ENCODE measurements at places on chromosomes 1 and 21. TPM values are rescaled to one million over a fixed set of nuclear protein-coding genes. Genes with fewer than 3 reads are reported as not detected.

DNA sequence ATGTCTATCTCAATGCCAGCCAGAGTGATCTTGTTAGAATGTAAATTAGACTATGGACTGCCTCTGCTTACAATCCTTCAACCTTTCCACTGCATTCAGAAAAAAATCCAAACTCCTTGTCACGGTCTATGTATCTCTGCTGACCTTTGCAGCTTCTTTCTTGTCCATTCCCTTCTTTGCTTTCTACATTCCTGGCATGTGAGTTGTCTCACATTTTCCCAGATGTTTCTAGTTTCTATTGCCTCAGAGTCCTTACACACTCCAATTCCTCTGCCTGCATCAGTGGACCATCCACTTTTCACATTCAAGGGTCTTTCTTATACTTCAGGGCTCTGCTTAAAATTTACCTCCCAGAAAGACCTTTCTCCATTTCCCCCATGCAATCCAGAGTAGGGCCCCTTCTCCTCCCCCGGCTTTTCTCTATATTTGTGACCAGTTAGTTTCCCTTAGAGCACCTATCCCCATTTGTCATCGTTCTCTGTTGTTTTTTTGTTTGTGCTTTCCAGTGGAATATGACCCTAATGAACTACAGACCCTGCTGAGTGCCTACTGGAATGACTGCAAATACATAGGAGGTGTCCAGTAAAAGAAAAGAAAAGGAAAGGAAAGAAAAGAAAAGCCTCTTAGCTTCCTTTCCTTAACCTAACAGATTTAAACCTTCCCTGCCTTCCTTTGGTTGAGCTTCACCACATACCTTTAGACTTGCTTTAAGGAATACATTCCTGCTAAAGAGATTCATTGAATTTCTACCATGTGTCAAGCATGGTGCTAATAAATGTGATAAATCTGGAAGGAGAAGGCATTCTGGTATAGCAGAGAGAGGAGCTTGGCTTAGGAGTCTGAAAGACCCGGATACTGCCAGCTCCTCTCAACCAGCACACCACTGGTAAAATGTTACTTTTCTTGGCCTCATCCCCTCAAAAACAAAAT lies 102.0 kb downstream of the DIRAS3 start:
- no peak for DNase-seq
- H3K27ac ChIP-seq: no peak overlapping the region
- H3K27me3 ChIP-seq: no peaks in the 10 kb centered on the region
- no peaks in the 10 kb centered on the region for H3K36me3 ChIP-seq
- H3K4me3 ChIP-seq: no peak overlapping the region
- peaks cover 12% of the 10 kb centered on the region for H3K4me1 ChIP-seq

DNA sequence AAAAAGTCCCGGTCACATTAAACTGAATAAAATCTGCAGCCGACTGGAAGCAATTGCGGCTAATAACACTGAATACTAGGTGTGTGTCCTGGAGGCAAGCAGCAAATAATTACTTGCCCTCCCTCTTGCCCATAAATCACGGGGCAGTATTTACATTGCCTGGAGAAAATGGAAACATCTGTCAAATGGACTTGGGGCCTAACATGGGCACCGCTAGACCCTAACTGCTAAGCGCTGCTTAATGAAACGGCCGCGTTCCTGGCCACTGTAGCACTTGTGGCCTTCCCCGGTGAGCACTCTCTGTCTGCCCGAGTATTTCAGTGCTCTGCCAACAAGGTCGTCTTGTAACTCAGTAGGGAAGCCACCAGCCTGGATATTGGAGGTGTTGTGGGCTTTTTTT lies 23.9 kb upstream of the KNCN start:
- no peak overlapping the region for H3K27ac ChIP-seq
- no peaks in the 10 kb centered on the region for H3K27me3 ChIP-seq
- H3K4me3 ChIP-seq: no peak overlapping the region
- no peaks in the 10 kb centered on the region for H3K4me1 ChIP-seq
- peaks cover 97% of the 10 kb centered on the region for H3K36me3 ChIP-seq

GRCh38 chr1:22567197-22567596 lies 3.9 kb downstream of the EPHA8 start:
- no peak overlapping the region for H3K4me3 ChIP-seq
- no peak overlapping the region for H3K27ac ChIP-seq
- H3K4me1 ChIP-seq: no peaks in the 10 kb centered on the region
- peaks cover 53% of the 10 kb centered on the region for H3K27me3 ChIP-seq
- no peak for DNase-seq

DNA sequence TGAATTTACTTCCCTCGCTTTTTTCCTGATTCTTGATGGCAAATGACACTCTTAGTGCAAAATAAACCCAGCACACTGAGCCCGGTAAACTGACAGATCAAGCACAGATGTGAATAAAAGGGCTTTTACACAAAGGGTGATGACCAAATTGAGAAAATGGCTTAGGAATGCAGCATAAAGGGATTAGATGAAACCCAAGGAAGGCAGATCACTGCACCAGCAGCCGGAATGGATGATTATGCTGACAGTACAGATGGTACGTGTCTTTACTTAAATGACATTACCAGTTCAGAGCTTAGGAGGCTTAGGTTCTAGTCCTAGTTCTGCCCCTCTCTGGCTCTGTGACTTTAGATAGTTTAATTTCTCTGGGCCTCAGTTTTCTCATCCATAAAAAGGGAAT lies 12.0 kb downstream of the PKP1 start:
- peaks cover 2% of the 10 kb centered on the region for H3K27me3 ChIP-seq
- H3K4me3 ChIP-seq: no peak overlapping the region
- H3K4me1 ChIP-seq: no peaks in the 10 kb centered on the region
- no peak for DNase-seq
- H3K36me3 ChIP-seq: no peaks in the 10 kb centered on the region

Gene MATN1
- not detected for total RNA-seq

Gene SYCP1
- total RNA-seq: not detected

Gene KRTAP19-3
- 1.1 TPM for total RNA-seq

Gene FMO5
- total RNA-seq: 1.4 TPM

DNA sequence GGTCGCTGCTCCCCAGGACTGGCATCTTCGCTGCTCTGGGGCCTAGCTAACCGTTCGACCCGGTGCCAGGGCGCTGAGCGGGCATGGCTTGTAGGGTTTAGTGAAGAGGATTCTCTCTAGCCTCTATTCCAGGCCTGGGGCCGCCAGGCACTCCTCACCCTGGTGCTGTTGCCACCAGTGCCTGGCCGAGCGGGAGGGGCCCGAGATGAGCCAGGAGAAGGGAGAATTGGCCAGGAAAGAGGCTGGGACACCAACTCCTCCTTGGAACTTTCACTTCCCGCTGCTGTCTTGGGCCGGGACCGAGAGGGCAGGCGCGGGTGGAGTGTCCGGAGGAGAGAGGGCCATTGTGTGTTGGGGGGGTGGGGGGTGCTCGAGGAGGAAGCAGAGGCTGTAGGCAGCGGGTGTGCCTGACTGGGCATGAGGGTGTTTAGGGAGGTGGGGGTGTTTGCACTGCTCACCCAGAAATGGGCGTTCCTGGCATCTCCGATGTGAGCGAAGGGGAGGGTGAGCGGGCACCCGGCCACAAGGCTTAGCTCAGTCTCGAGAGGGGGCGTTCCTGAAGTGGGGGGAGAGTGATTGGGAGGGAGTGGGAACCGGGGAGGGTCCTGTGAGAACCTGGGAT lies 772 bp downstream of the ADAM15 start:
- peak; percentile 71 for DNase-seq
- no peaks in the 10 kb centered on the region for H3K27me3 ChIP-seq
- peak overlapping the region; percentile 86 for H3K27ac ChIP-seq
- H3K4me3 ChIP-seq: peak overlapping the region; percentile 88
- H3K4me1 ChIP-seq: peaks cover 23% of the 10 kb centered on the region

- no peak overlapping the region for H3K4me3 ChIP-seq
- H3K4me1 ChIP-seq: no peaks in the 10 kb centered on the region
These were observed 1.3 kb downstream of the PRAMEF12 start for GRCh38 chr1:12774801-12775345.

Gene PEX11B
- 25.8 TPM for total RNA-seq

- no peak overlapping the region for H3K4me3 ChIP-seq
- H3K27ac ChIP-seq: no peak overlapping the region
- H3K36me3 ChIP-seq: no peaks in the 10 kb centered on the region
- H3K4me1 ChIP-seq: no peaks in the 10 kb centered on the region
- no peak for DNase-seq
- peaks cover 9% of the 10 kb centered on the region for H3K27me3 ChIP-seq
These were observed 6.0 kb downstream of the EPHA8 start for GRCh38 chr1:22569269-22569668.

Gene CATSPERE
- total RNA-seq: 0.42 TPM

DNA sequence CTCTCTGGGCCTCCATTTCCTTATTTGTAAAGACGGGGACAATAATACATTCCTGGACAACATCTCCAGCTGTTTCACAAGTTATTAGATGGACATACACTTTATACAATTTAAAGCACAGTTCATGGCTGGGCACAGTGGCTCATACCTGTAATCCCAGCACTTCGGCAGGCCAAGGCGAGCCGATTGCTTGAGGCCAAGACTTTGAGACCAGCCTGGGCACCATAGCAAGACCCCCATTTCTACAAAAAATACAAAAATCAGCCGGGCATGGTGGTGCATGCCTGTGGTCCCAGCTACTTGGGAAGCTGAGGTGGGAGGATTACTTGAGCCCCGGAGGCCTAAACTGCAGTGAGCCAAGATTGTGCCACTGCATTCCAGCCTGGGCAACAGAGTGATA lies 34.1 kb downstream of the IGSF21 start:
- H3K4me1 ChIP-seq: no peaks in the 10 kb centered on the region
- H3K27me3 ChIP-seq: peaks cover 31% of the 10 kb centered on the region
- H3K4me3 ChIP-seq: no peak overlapping the region
- H3K36me3 ChIP-seq: no peaks in the 10 kb centered on the region
- no peak overlapping the region for H3K27ac ChIP-seq

Gene RIMS3
- total RNA-seq: 0.39 TPM

- no peaks in the 10 kb centered on the region for H3K4me1 ChIP-seq
- no peak overlapping the region for H3K4me3 ChIP-seq
- no peaks in the 10 kb centered on the region for H3K36me3 ChIP-seq
These were observed 107.8 kb downstream of the NGF start for GRCh38 chr1:115230281-115230680.

- H3K27me3 ChIP-seq: no peaks in the 10 kb centered on the region
- no peak overlapping the region for H3K27ac ChIP-seq
- no peak overlapping the region for H3K4me3 ChIP-seq
- no peaks in the 10 kb centered on the region for H3K36me3 ChIP-seq
These were observed 70.8 kb upstream of the TENT5C start for GRCh38 chr1:117534995-117535467.

Gene RBM8A
- 207 TPM for total RNA-seq

Gene SIM2
- total RNA-seq: 1.0 TPM

- no peaks in the 10 kb centered on the region for H3K4me1 ChIP-seq
- H3K4me3 ChIP-seq: no peak overlapping the region
- H3K27me3 ChIP-seq: no peaks in the 10 kb centered on the region
- H3K27ac ChIP-seq: no peak overlapping the region
- no peaks in the 10 kb centered on the region for H3K36me3 ChIP-seq
- DNase-seq: no peak
These were observed 531.1 kb upstream of the ADAMTS5 start for GRCh38 chr21:27498025-27498424.

DNA sequence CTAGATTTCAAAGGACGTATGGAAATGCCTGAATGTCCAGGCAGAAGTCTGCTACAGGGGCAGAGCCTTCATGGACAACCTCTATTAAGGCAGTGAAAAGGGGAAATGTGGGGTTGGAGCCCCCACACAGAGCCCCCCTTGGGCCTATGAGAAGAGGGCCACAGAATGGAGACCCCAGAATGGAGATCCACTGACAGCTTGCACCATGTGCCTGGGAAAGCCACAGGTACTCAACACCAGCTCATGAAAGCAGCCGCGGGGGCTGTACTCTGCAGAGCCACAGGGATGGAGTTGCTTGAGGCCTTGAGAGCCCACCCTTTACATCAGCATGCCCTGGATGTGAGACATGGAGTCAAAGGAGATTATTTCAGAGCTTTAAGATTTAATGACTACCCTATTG lies 108.7 kb downstream of the DMRTB1 start:
- H3K4me1 ChIP-seq: no peaks in the 10 kb centered on the region
- no peak for DNase-seq
- H3K27ac ChIP-seq: no peak overlapping the region
- no peak overlapping the region for H3K4me3 ChIP-seq

DNA sequence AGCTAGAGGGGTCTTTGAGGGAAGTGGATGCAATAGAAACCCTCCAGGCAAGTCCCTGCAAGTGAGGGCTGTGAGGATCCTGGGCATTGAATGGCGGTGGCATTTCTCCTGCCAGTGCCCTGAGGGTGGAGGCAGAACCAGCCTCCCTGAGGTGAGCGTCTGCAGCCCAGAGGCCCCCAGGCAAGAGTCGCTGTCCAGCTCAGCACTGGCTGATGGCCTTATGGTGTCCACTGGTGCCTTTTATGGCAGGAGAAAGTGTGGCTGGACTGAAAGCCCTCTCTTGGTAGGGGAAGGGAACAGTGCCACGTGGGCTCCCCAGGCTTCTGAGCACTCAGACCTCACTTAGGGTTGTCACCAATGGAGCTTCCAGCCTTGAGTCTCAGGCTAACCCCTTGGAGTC lies 77.3 kb downstream of the SH3BGR start:
- DNase-seq: no peak
- H3K36me3 ChIP-seq: peaks cover 4% of the 10 kb centered on the region
- H3K27ac ChIP-seq: no peak overlapping the region
- no peak overlapping the region for H3K4me3 ChIP-seq

DNA sequence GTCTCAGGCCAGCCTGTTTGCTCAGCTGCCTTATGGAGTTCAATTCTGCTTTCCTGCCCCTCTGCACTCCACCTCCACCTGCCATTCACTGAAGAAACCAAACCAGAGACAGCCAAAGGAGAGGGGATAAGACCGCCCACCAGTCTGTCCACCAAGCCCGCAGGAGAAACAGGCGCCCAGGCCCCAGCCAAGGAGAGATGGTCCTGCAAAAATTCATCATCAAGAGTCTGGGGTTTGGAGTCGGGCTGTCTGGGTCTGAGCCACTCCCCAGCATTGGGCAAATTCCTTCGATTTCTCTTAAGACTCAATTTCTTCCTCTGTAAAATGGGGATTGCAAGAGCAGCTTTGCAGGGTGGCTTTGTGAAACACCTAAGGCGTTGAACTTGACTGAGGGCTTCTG lies 121.4 kb upstream of the RUNX3 start:
- no peak for DNase-seq
- peaks cover 2% of the 10 kb centered on the region for H3K27me3 ChIP-seq
- H3K27ac ChIP-seq: no peak overlapping the region

- H3K27me3 ChIP-seq: no peaks in the 10 kb centered on the region
- no peak overlapping the region for H3K27ac ChIP-seq
- H3K36me3 ChIP-seq: no peaks in the 10 kb centered on the region
- H3K4me1 ChIP-seq: no peaks in the 10 kb centered on the region
These were observed 7.0 kb downstream of the S100B start for GRCh38 chr21:46597896-46598343.

- DNase-seq: no peak
- H3K36me3 ChIP-seq: no peaks in the 10 kb centered on the region
- H3K4me1 ChIP-seq: no peaks in the 10 kb centered on the region
- no peak overlapping the region for H3K4me3 ChIP-seq
These were observed 135.7 kb upstream of the SLC45A1 start for GRCh38 chr1:8182034-8182761.
